ENCODE measurements at places on chromosomes 3 and 15.

DNA sequence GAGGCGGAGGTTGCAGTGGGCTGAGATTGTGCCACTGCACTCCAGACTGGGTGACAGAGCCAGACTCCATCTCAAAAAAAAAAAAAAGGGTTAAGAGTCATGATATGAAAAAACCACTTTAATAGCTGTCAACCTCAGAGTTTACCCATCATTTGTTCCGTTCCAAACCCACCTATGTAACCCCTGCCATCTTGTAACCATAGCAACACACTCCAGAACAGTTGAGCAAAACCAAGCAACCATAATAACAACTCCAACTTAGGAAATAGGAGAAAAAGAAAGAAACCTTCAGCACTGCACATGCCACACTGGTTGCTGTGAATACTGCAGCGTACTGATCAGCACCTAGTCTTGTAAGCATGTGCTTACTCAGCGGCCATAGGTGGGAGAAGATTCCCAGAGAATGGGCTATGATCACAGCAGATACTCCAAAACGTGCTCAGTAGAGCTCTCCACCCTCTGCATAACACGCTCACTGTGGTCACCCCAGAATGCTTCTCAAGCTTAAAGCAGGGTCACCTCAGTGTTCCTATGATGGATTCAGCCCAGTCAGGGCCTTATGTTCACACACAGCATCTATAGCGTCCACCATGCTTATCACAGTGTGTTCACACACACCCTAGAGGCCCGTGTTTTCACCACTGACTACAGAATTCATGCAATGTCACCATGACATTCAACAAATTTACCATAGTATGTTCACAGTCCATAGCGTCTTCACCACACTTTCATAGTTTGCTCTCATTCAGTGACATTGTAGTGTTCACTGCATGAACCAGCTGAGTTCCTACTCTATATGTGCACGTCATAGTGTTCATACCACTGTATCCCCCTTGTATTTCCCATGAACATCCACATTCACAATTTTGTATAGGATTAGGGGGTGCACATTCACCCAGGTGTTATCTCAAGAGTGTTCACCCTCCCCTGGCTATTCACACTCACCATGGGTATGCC is 6.5 kb upstream of the CILP start:
- DNase-seq = no peak

- no peak for DNase-seq
These were observed 577.3 kb downstream of the VGLL3 start for GRCh38 chr3:86413645-86414044.

- no peak for DNase-seq
These were observed 263.8 kb upstream of the CDIN1 start for GRCh38 chr15:36315649-36316048.

DNA sequence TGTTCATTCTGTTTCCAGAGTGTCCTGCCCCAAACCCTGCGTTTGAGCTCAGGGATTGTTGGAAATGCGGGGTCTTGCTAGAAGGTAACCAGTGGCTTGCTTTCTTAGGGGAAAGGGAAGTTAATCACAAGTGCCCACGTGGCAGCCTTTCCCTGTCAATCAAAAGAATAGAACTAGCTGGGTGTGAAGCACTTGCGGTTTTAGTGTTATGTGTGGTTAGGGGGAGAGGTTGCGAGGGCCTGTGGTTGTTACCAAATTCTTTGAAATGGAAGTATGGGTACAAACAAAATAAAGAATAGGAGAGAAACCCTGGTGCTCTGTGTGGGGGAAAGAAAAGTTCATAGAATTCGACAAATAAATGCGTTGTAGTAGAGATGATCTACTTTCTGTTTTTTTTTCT is 67.6 kb downstream of the FNDC3B start:
- no peak for DNase-seq

- DNase-seq = no peak
These were observed 328.0 kb upstream of the MANF start for GRCh38 chr3:51057121-51057520.

GRCh38 chr3:105842449-105842848 is 26.4 kb downstream of the CBLB start:
- DNase-seq = no peak

DNA sequence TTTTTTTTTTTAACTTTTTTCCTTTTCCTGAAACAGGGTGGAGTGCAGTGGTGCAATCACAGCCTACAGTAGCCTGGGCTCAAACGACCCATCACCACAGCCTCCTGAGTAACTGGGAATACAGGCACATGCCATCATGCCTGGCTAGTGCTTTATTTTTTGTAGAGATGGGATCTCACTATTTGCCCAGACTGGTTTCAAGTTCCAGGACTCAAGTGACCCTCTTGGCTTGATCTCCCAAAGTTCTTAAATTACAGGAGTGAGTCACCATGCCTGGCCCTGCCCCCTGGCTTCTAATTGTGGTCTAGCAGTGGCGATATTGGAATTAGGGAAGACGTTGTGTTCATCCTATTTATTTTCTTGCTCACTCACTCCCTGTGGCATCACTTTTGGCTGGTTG is 1138.4 kb downstream of the SI start:
- no peak for DNase-seq

DNA sequence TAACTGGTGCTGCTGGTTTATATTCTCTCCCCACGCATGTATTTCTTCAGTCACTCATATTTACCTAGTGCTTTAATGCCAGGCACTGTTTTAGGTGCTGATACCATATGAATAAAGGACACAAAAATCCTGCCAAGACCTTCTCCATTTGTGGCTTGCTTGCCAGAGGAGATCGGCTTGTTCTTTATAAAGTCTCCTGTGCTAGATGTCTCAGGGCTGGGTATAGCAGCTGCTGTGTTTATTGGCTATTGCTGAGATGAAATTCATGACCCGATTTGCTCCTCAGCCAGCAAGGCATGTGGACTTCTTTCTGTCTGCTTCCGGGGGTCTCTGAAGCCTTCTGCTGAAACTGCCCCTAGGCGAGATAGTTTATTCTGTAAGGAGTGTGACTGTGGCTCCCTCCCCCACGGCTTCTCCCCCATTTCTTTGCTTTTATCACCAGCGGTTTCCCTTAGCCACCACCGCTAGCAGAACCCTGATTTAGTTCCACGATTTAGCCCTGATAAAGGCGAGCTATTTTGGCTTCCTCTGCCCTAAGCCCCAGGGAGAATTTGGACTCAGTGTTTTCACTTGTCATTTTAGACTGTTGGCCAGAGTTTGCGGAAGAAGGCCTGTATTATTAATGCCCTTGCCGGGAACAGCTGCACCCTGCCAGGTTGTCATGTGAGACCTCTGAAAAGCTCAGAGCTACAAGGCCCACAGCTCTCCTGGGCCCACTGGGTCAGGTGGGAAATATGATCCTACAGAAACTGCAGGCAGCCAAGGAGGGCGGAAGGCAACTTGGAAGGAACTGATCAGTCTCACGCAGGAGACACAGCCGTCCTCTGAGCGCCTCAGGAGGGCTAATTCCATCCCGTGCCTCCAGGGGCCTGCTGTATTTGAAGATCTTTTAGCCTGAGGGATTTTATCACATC is 46.8 kb downstream of the ST6GAL1 start:
- no peak for DNase-seq

DNA sequence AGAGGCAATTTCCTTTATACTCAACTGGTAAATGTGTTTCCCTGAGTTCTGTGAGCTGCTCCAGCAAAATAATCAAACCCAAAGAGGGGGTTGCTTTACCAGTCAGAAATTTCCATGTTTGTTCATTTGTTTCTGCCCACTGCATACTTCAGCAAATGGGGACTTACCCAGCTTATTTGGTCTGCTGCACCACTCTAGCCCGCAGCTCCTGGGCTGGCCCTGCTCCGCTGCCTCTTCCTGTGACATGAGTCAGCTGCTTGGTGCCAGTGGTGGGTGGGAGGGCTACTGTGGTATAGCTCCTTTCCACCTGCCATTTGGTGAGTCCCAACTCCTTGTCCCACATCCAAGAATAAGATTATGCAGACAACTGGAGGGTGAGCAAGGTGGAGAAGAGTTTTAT is 644.2 kb downstream of the MCTP2 start:
- no peak for DNase-seq

DNA sequence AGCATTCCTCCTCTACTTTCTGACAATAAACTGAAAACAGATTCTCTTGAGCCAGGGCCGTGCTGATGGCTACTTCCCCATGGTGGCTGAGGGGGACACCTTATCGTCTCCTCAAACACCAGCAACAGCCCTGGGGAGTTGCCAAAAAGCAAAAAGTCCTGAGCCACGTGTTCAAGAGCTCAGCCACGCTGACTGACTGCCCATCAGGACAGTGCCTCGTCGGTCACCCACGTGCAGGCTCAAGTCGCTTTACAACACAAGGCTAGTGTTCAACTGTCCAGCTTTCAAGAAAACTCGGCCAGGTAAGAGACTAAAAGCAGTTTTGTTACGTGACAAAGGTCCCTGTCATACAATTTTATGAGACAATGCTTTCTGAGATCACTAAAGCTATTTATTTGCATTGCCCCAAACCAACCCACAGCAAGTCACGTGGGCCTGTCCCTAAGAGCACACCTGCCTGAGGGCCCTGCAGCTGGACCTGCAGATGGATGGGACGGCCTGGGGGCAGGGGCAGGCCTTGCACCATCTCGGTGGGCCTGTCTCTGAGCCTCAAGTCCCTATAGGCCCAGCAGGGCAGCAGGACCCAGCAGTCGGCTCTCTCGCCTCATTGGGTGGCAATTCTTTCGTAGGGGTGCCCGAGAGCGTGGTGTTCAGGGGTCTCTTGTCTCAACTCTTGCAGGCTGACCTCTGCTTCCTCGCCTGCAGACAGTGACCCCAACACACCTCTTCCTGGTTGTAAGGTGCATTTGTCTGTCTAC is 42.7 kb downstream of the NIPA2 start:
- DNase-seq = no peak

DNA sequence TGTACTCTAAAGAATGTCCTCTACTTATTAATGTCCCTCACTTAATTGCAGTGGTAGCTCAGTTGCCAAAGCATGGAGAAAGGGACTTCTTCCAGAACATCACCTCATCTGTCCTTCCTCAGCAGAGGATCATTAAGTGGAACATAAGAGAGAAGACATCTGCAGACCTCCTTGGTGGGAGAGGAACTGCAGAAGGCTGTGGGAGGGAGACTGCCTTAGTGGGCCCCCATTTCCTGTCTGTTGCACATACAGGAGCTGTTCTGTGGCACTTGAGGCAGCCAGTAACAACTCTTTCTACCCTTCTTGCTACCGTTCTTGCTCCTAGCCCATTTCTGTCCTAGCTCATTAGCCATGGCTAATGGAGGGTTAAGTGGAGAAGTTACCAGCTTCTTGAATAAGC is 33.6 kb downstream of the HPS3 start:
- no peak for DNase-seq

GRCh38 chr15:68368731-68369435 is 63.1 kb downstream of the ITGA11 start:
- DNase-seq = peak; percentile 56

DNA sequence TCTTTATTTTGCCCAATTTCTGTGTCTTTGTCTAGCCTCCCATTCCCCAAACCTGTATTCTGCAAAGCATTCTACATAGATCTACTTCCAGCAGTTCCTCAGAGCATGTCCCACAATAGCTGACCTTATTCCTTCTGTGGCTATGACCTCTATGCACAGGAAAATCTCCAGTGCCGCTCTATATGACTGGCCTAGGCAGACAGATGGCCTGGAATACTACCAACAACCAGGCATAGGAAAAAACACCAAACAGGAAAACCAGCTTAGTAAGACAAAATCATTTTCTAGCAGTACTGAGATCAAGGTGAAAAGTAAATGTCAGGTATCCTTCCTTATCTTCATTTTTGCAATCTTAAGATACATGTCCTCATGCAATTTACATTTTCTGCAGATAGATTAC is 1115.0 kb downstream of the IGSF11 start:
- no peak for DNase-seq

- peak; percentile 70 for DNase-seq
These were observed 514 bp downstream of the IGF2BP2 start for GRCh38 chr3:185824051-185825005.

DNA sequence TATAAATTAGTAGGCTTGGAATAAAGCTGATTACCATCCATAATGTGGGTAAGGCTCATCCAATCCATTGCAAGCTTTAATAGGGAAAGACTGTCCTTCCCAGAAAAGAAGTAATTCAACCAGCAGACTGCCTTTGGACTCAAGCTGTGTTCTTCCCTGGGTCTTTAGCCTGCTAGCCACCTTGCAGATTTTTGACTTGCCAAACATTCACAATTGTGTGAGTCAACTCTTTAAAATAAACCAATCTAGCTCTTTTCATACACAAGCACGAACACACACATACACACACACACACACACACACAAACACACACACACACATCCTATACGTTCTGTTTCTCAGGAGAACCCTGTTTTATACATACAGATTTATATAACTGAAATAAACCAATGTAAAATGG is 248.1 kb downstream of the NAALADL2 start:
- no peak for DNase-seq

- no peak for DNase-seq
These were observed 24.0 kb upstream of the HGD start for GRCh38 chr3:120705884-120706582.

- peak; percentile 88 for DNase-seq
These were observed 885 bp downstream of the CDV3 start for GRCh38 chr3:133574260-133574881.

GRCh38 chr3:176799675-176800074 is 397.6 kb downstream of the TBL1XR1 start:
- no peak for DNase-seq

DNA sequence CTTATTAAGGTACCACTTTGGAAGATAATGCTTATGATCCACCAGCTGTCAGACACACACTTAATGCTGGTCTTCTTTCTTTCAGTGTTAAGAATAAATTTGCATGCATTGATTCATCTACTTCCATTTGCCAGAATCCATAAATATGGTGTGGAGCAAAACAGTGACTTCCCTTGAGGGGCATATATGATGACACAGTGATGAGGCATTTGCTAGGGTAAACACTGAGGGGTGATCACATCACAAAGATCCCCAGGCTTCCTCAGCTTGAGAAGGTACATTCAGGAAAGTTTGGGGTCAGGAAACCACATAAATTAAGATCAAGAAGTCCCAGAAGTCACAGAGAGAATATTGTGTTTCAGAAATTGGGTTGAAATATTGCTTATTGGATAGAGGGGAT is 9.9 kb upstream of the ZBED2 start:
- DNase-seq = no peak

DNA sequence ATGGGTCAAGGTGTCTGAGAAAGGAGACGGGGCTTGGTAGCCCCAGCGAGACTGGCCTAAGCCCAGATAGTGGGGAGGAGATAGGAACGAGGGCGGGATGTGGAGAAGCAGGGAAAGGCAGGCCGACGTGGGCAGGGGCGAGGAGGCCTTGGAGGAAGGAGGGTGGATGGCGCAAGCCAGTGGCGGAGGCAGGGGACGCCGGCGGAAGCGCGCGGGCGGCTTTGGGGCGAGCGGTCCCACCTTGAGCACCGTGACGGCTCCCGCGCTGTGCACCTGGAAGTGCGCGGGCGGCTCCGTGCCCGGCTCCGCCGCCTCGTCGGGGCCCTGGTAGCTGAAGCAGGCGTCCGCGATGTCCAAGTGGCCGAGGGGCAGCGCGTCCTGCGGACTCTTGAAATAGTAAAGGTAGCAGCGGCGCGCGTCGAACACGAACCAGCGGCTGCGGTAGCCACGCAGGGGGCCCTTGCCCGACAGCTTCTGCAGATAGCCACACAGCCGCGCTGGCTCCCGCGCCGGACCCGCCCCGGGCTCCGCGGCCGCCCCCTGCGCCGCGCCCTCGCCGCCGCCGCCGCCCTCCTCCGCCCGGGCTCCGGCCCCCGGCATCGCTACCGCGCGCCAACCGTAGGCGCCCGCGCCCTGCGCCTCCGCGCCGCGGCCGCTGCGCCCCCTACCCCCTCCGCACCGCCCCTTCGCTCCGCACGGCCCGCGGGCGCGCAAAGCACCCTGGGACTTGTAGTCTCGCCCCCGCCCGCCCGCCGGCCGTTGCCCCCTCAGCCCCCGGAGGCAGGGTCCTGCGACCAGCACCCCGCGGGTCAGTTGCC is at the start of gene TBC1D2B:
Gene TBC1D2B (minus strand): TSS at position 659 of the 818 bp plus-strand sequence. CDS start 59 bp downstream, at position 600.
- DNase-seq = peak; percentile 86

All from adipocyte (in vitro differentiated cells).